GM12878 (cell line): ENCODE measurements at places on chromosomes 7 and 10.

DNA sequence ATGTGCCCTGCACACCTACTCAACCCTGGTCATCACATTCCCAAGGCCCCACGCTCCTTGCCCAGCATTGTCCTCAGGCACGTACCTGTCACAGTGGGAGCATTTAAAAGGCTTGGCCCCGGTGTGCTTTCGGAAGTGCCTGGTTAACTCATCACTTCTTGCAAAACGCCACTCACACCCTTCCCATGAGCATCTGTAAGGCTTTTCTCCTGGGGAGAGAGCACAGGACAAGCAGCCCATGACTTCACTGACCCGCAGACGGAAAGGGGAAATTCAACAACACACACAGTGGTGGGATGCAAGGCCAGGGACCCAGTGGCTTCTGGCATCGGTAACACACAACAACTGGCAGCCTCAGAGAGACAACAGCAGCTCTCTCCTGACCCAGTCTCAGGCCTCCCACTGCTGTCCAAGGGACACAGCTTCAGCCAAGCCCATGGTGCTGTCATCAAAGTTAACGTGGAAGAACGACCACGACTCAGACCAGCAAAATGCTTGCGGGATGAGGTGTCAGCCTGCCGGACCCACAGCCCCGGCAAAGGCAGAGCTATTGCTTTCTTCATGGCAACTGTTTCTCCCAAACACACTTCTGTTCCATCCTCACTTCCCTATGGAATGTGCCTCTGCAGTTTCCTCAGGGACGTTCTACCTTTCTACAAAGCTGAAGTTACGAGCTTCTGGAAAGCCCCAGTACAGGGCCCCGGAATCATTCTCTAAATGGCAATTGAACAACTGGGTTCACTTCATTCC, 4.8 kb downstream of the KLF6 start:
- H3K4me3 ChIP-seq: peak overlapping the region; percentile 93
- no peak for DNase-seq
- H3K36me3 ChIP-seq: peaks cover 33% of the 10 kb centered on the region
- no peaks in the 10 kb centered on the region for H3K27me3 ChIP-seq
- H3K4me1 ChIP-seq: peaks cover 10% of the 10 kb centered on the region
- peak overlapping the region; percentile 24 for H3K27ac ChIP-seq

DNA sequence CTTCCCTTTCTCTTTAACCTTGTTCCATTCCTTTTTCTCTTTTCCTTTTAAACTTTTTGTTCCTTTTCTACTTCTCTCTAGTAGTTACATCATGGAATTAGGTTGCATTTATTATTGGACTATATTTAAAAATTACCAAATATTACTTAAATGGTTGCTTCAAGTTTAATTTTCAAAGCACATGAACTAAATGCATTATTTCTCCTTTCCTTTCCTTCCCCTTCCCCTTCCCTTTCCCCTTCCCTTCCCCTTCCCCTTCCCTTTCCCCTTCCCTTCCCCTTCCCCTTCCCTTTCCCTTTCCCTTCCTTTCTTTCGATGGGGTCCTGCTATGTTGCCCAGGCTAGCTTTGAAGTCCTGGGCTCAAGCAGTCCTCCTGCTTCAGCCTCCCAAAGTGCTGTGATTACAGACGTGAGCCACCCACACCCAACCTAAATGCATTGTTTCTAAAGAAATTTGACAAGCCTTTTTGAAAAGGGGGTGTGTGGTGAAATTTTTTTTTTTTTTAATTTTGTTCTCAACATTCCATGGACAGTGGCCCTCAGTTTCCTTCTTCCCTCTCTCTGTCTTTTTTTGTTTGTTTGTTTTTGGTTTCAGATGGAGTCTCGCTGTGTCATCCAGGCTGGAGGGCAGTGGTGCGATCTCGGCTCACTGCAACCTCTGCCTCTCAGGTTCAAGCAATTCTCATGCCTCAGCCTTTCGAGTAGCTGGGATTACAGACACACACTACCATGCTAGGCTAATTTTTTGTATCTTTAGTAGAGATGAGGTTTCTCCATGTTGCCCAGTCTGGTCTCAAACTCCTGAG, 31.2 kb downstream of the TMEM60 start:
- peaks cover 2% of the 10 kb centered on the region; the same call in 1 of the 2 replicates for H3K36me3 ChIP-seq
- H3K4me1 ChIP-seq: no peaks in the 10 kb centered on the region
- H3K27me3 ChIP-seq: no peaks in the 10 kb centered on the region
- no peak overlapping the region for H3K4me3 ChIP-seq
- DNase-seq: no peak

GRCh38 chr7:116799916-116800315, 62.5 kb upstream of the CAPZA2 start:
- no peak overlapping the region for H3K4me3 ChIP-seq
- no peak overlapping the region for H3K27ac ChIP-seq
- H3K36me3 ChIP-seq: no peaks in the 10 kb centered on the region

- no peak overlapping the region for H3K4me3 ChIP-seq
- DNase-seq: no peak
- no peaks in the 10 kb centered on the region for H3K4me1 ChIP-seq
- H3K27me3 ChIP-seq: no peaks in the 10 kb centered on the region
- H3K27ac ChIP-seq: no peak overlapping the region
Observed at GRCh38 chr10:106707657-106708056, 456.8 kb downstream of the SORCS1 start.

DNA sequence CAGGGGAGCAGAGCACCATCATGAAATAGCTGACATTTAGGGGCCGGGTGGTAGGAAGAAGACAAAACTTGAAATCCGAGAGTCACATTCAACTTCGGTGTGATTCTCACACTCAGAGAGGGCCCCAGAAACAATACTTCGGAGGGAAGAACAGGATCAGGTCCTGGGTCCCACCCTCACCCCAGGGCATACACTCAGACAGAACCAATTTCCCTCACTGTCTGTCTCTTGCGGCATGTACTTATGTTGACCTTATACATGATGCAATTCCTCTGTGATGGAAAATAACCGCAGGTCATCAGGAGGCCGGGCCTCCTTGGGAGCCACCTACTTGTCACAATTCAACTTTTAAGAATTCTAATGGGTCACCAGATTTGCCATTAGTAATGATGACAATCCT, 26.3 kb upstream of the HMX3 start:
- H3K27me3 ChIP-seq: no peaks in the 10 kb centered on the region
- H3K4me1 ChIP-seq: no peaks in the 10 kb centered on the region; the same call in 1 of the 2 replicates
- H3K27ac ChIP-seq: no peak overlapping the region
- no peaks in the 10 kb centered on the region for H3K36me3 ChIP-seq
- DNase-seq: no peak

DNA sequence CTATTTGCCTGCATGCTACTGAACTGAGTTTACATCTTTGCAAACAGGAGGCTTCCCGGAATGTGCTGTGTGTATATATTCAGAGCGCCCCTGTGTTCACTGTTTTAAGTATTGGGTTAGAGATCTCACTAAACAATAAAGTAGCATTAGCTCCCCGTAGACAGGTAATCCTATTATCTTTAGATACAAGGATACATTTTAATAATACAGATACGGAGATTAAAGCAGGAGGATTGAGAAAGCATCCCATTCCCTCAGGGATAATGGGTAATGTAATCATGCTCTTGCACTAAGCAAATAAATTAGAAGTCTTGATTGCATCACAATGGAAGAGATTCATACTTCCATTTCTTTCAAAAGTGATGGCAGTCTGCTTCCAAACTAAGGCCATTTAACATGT, 809.0 kb downstream of the NRG3 start:
- no peaks in the 10 kb centered on the region for H3K27me3 ChIP-seq
- no peaks in the 10 kb centered on the region for H3K4me1 ChIP-seq
- no peak overlapping the region for H3K4me3 ChIP-seq
- DNase-seq: no peak
- H3K36me3 ChIP-seq: no peaks in the 10 kb centered on the region

DNA sequence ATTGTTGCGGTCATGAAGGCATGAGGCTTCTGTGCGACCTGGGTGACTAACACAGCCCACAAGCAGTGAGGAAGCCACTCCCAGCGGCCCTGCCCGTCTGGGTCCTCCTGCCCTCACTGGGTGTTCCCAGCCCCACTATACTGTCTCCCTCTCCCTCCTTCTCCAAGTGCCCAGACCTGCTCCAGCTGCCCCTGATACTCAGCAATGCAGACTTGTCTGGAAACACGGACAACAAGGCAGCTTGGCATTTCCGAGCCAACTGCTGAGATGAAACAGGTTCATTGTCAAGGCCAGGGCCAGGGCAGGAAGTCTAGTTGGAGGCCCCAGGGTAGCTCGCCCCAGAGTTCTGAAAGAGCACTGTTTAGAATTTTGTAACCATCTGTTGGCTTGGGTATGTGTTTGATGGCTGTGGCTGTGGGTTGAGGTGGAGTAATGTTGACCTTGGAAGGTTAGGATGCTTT, 95.7 kb downstream of the RBM20 start:
- peaks cover 5% of the 10 kb centered on the region for H3K4me1 ChIP-seq
- H3K27ac ChIP-seq: no peak overlapping the region
- no peak for DNase-seq
- no peaks in the 10 kb centered on the region for H3K36me3 ChIP-seq
- 0 out of 2 replicates have a peak, but pooled peaks cover under 1% of the 10 kb centered on the region for H3K27me3 ChIP-seq

DNA sequence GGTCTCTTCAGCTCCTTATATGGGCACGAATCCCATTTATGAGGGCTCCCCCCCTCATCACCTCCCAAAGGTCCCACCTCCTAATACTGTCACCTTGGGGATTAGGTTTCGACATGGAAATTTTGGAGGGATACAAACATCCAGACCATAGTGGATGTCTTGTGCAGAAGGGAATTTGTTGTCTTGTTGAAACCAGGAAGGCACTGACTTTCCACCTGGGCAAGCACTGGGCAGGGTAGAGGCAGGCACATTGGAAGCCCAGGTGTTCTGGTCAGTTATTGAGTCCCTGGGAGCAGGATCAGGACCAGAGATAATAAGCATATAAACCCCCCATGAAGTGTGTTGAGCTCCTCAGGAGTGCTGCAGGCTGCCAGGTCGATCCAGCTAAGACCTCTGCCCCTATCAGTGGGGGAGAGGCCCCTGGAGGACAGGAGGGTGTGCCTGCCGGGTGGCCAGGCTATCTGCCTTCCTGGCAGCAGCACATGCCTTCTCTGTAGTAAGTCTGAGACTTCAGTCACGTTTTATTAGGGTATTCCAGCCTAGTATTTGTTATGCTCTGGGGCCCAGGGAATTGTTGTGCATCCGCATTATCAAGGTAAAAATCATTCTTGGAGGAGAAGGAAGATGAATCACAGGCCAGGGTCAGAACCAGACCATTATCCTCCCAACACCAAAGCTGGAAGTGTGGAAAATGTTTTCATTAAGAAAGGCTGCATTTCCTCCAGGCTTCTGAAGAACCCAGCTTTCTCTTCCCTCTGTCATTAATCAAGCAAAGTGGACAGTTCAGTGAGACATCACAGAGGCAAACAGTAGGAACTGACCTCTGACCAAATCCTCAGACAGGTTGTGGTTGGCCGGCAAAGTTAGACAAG, 503.1 kb downstream of the GRID1 start:
- DNase-seq: no peak
- no peaks in the 10 kb centered on the region for H3K36me3 ChIP-seq
- H3K4me3 ChIP-seq: no peak overlapping the region
- H3K27ac ChIP-seq: no peak overlapping the region
- H3K4me1 ChIP-seq: no peaks in the 10 kb centered on the region

DNA sequence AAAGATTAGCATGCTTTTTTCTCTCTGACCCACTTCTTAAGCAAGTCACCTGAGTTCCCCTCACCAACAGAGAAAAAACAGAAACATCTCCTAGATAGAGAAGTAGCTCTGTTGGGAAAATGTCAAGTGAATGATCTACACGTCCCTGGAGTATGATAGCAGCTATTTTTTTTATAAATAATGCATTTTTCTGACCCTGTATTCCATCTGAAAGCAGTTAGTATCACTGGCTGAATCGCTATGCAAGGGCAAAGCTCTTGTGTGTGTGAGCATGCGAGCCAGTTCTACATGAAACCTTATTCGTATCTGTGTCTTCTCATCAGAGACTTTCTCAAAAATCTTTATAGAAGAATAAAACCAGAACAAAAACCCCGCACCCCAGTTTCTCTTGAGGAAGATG, 8.2 kb downstream of the ANKMY2 start:
- no peak overlapping the region for H3K27ac ChIP-seq
- H3K36me3 ChIP-seq: no peaks in the 10 kb centered on the region
- DNase-seq: no peak
- no peaks in the 10 kb centered on the region for H3K4me1 ChIP-seq

DNA sequence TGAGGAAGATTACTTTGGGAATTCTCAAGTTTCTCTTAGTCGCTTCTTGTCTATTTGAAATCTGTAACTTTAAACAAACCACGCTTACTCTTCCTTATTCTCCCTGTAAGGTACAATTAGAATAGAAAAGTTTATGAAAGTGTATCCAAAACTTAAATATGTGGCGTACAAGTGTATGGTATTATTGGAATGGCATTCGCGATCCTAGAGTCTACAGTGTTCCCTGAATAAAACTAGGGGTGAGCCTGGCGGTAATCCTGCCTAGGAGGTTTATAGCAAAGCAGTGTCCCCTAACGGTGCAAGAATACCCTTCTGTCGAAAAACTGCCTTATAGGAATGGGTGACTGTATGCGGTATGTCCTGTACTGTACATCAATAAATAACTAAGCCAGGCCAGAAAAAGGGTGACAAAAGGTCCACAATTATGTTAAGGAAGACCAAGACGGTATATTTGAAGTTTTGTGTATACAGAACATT, 1.2 kb downstream of the TASOR2 start:
- no peaks in the 10 kb centered on the region for H3K27me3 ChIP-seq
- peak overlapping the region; percentile 95 for H3K4me3 ChIP-seq
- no peak for DNase-seq
- peak overlapping the region; percentile 90 for H3K27ac ChIP-seq

- no peak overlapping the region for H3K4me3 ChIP-seq
- H3K4me1 ChIP-seq: no peaks in the 10 kb centered on the region
- no peaks in the 10 kb centered on the region for H3K27me3 ChIP-seq
- no peak overlapping the region for H3K27ac ChIP-seq
- no peak for DNase-seq
Observed at GRCh38 chr10:125911990-125912389, 15.6 kb downstream of the FANK1 start.

GRCh38 chr7:44972562-44972961, 6.3 kb downstream of the MYO1G start:
- H3K4me3 ChIP-seq: no peak overlapping the region
- peaks cover 24% of the 10 kb centered on the region for H3K4me1 ChIP-seq
- no peaks in the 10 kb centered on the region for H3K27me3 ChIP-seq
- DNase-seq: no peak
